ENCODE measurements at places on chromosomes 1 and 21.

DNA sequence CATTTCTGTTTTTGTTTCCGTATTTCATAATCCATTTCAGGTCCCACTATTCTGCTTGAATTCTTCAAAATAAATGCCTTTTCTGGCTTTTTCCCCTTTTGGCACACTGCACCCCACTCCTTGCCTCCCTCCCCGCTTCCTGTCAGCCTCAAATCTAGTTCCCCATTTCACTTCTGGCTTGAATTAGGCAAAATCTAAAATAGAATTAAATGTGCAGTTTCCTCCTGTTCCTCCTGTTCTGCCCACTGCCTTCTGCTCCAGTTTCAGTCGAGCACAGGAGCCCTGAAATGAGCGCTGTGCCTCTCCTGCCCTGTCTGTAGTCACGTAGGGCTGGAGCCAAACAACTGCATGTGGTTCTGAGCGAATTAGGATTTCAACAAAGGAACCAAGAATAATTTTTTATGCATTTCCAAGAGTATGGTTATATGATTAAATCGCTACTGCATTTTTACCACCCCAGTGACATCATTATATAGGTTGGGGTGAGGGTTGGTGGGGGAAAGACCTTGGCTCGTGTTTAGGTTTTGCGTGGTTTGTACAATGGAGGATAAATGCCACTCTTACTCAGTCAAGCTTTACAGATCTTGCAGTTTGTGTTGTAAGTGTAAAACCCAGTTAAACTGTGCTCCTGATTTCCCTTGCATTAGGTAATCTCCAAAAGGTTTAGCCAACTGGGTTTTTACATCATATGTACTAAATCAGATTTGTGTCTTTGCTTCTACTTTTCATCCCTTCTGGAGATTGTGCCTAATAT, 114.9 kb downstream of the VPS13D start:
- no peak for DNase-seq

DNA sequence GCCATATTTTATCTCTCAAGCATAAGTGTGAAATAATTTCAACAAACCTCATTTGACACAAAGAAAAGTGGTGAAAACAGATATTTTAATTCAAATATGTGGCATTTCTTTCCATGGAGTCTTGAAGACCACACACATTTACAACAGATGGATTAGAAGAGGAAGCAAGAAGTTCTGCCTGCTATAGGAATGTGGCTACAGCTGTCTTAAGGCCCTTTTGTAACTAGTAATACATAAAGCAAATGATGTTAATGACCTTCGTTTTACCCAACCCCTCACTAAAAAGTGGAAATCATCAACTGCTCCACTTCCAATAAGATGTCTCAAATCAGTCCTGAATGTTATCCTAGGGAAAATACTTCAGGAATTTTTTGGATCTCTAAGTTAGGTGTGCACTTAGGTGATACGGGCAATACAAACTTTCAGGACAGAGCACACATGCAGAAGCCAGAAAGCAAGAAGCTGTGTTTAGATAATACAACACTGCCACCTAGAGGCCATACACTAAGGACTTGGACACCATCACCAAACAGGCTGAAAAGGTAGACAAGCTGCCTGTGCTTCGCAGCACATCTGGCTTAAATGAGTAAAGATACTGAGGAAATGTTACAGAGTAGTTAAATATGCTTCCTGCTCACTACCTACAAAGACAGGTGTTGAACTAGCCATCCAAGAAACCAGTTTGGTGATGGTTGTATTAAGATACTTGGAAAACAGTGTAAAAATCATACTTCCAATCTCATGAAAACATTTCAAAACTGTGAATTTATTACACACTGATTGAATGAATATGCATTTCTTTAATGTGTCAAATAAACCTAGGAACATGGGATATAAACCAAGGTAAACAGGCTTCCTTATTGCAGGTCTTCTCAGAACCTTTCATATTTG, 24.4 kb downstream of the RRAGC start:
- DNase-seq, result peak; percentile 65

DNA sequence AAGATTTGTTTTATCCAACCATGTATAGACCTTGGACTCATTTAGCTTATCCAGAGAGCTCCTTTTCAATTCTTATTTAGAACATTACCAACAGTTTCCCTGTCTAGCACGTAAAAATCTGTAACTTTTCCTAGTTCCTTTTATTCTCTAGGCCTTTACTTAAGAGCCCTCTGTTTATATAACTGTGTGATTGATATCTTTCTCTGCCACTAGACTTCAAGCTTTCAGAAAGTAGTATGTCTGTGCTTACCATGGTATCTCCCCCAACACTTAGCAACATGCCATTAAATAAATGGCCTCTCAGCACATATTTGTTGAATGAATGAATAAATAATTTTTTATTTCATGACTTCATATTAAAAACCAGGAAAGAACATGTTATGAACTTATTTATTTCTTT, 209.4 kb downstream of the PTPRC start:
- DNase-seq, result no peak

- no peak for DNase-seq
Measured at GRCh38 chr1:162212713-162213112, 143.2 kb downstream of the NOS1AP start.

DNA sequence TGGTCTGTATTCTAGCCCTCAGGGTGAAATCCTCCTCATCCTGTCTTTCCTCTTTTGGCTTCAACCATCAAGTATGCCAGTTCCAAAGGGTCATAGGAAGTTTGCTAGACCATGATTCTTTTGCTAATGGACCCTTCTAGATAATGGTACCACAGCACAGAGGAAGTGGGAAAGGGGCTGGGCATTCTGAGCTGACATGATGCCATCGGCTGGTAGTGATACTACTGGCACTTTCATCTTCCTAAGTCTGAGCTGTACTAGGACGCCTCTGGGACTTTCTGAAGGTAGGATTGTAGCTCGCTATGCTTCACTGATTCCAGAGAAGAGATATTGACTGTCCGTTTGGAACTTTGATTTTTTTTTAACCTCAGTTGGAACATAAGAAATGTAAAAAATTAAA, 11.4 kb downstream of the FASLG start:
- DNase-seq, result no peak

DNA sequence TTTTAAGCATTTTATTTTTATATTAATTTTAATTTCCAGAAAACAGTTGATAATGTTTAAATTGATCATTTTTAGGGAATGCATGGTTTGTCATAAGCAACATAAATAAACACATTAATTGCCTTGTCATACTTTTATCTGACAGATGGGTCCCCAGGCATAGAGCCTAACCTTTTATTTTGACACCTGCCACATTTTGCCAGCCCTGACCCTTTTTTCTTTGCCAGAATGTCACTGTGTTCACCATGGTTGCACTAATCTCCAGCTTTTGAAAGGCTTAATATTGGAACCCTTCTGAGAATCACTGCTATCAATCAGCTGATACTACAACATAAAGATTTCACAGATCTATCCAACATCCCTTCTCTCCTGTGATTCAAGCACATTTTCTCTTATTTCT, 56.0 kb upstream of the DPYD start:
- DNase-seq, result no peak

- no peak for DNase-seq
Measured at GRCh38 chr1:143497374-143497747, 474.4 kb downstream of the FAM72C start.

GRCh38 chr21:44962403-44962966, 22.7 kb downstream of the SLX9 start:
- DNase-seq, result no peak

DNA sequence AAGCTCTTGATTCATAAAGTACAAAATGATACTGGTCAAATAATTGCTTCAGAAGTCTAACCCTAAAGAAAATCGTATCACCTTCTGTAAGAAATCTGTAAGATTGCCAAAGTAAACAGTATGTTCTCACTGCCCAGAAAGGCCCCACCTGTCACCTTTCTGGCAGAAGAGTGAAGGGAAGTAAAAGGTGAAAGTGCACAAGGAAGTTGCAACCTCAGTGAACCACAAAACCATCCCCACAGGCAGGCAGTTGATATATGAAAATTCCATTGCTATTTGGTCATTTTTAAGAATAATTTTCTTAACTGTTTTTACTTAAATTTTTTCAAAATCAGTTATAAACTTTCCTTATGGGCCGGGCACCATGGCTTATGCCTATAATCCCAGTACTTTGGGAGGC, 48.5 kb upstream of the FBXO28 start:
- DNase-seq, result no peak

DNA sequence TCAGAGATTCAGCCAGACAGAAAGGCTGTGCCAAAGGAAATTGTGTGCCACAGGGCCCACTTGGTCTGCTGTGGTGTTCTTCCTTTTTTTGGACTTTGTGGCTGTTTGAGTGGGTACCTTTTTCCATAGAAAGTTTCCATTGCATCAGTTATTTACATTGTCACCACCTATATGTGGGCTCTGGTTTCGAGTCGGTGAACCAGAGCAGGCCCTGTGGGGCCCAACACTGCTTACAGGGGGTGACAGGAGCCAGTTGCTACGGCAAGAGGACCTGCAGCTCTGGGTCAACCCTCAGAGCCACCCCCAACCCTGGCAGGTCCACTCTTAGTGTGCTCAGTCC, 157.0 kb upstream of the EDN2 start:
- DNase-seq, result no peak

GRCh38 chr1:167676916-167677848, 44.6 kb upstream of the MPZL1 start:
- no peak for DNase-seq

DNA sequence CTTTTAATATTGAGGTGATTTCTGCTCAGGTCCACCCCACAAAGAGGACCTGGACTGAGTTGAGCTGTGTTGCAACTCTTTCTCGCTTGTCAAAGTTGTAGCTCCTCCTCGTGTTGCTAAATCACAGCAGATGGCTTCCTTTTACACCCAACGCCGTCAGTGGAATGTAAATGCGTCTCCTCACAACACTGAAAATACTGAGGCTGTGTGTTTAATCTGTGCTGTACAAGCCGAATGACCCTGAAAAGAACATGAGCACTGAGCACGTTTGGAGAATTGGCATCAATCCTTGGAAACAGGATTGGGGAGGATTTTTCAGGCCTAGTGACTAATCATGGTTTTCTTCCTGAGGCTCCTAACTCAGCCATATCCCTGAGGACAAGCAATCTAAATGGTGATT, 196.0 kb downstream of the CRB1 start:
- DNase-seq, result no peak

Data from cerebellum (tissue), 4 donors.